ENCODE measurements at places on chromosomes 12 and 14. TPM values are rescaled to one million over a fixed set of nuclear protein-coding genes. Genes with fewer than 3 reads are reported as not detected.

KCNA1 gene
- 1.0 TPM for polyA plus RNA-seq

HOXC5 gene
- polyA plus RNA-seq, result 0.52 TPM

PDE3A gene
- polyA plus RNA-seq, result 7.9 TPM

TC2N gene
- 3.1 TPM for polyA plus RNA-seq

TAS2R42 gene
- polyA plus RNA-seq, result not detected

GDF3 gene
- polyA plus RNA-seq, result not detected

MSRB3 gene
- polyA plus RNA-seq, result 48.6 TPM

ZFYVE26 gene
- polyA plus RNA-seq, result 12.8 TPM

DCP1B gene
- 13.8 TPM for polyA plus RNA-seq

KCNK13 gene
- 0.30 TPM for polyA plus RNA-seq

TWF1 gene
- 26.8 TPM for polyA plus RNA-seq

TBC1D30 gene
- 1.4 TPM for polyA plus RNA-seq

C1QL4 gene
- 0.06 TPM for polyA plus RNA-seq

GRCh38 chr12:52643233-52644077, 8.6 kb downstream of the KRT2 start:
- DNase-seq, result no peak

- no peak for DNase-seq
Measured at GRCh38 chr14:101449114-101449513, 112.2 kb upstream of the DIO3 start.

DNA sequence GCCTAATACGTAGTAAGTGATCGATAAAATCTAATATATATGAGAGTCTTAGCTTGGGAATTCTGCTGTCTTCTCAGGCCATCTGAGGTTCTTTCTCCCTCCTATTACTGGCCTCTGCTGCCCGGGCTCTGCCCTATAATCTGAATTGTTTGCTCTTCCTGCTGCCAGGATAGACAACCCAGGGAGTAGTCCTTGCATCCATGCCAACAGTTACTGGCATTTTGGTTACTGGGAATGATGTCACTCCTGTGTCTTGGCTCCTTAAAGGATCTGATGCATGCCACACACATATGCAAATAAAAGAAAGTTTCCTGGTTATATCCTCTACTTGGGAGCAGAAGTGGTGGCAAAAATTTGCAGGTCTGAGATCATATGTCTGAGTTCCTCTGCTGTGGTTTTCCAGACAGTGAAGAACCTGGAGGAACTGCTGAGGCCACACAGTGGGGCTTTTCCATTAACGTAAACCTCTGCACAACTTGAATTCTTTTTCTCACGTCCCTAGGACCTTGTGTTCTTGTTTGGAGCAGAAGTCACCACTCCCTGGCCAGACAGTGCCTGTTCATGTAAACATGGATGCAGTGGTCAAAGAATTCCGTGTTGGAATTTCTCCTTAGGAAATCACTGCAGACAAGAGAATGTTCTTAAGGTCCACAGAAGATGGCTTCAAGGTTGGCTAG, 320.6 kb upstream of the TBX3 start:
- no peak for DNase-seq

DNA sequence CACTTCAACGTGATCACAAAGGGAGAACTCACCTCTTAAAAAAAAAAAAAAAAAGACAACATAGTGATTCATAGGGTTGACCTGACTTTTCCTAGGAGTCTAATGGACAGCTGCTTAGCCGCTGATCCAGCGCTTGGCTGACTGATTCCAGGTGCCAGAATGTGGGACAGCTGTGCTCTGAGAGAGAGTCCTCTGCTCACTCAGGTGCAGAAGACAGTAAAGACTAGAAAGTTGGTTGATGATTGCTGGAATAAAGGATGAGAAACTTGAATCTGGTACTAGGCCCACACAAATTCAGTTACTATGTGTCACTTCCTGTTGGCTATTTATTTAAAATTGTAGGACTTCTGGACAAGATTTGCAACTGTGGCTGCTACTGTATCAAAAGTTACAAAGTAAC, 229.4 kb downstream of the CHST11 start:
- DNase-seq, result no peak

DNA sequence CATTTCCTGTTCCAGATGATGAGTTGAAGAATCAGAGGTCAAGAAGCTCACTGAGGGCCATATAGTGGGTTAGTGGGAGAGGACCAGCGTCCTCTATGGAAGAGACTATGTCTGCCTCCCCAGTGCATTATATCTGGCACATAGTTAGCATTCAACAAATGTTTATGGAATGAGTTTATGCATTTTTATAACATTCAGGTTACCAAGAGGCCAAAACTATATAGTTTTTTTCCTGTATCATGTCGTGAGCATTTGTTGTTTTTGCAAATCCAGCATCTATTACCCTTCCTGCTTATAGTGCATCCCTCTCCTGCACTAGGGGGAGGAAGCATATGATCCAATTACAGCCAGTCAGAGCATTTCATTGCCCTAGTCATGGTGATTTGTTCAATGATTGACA, 60.6 kb downstream of the SUDS3 start:
- DNase-seq, result no peak

DNA sequence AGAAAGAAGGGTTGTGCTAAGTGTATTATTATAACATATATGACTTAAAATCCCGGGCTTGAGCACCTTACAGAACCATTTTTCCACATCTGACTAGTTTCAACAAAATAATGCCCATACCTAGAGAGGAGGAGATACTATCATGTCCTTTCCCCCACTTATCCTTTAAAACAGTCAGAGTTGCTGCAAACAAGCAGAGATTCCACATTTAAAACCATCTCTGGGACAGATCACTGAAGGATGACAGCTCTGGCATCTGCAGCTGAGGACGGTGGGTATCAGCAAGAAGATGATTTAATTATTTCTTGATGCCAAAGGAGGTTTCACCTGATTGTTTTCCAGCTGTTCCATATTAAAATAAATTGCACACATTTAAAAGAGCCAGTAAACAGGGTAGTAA, 328.0 kb upstream of the TMTC1 start:
- no peak for DNase-seq

GRCh38 chr12:59398164-59398563, 197.7 kb upstream of the SLC16A7 start:
- DNase-seq, result no peak

- DNase-seq, result no peak
Measured at GRCh38 chr12:104049278-104049902, 597 bp downstream of the GLT8D2 start.

GRCh38 chr14:36934304-36934703, 238.1 kb downstream of the SLC25A21 start:
- no peak for DNase-seq

GRCh38 chr14:103456167-103456835, 66.3 kb downstream of the CKB start:
- DNase-seq, result no peak

GRCh38 chr14:92093320-92093719, 13.1 kb downstream of the ATXN3 start:
- DNase-seq, result no peak

DNA sequence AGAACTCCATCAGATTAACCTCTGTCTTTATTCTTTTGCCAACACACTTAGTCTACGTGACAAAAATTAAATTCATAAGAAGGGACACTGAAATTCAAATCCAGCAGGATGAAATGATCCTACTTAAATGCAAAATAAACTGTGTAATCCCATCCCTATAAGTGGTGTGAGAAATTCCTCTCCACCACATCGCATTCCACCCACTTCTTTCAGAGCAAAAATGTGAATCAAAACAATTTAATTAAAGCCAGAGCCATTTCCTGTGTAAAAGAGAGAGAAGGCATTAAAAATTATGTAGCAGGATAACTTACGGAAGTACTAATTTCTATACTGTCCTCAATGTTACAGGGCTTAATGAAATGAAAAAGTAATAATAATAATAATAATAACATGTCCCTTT, 844.3 kb downstream of the GALC start:
- DNase-seq, result no peak

GRCh38 chr14:63941023-63941422, 88.2 kb downstream of the SYNE2 start:
- no peak for DNase-seq

GRCh38 chr14:44567997-44568396, 60.9 kb upstream of the FSCB start:
- DNase-seq, result no peak

DNA sequence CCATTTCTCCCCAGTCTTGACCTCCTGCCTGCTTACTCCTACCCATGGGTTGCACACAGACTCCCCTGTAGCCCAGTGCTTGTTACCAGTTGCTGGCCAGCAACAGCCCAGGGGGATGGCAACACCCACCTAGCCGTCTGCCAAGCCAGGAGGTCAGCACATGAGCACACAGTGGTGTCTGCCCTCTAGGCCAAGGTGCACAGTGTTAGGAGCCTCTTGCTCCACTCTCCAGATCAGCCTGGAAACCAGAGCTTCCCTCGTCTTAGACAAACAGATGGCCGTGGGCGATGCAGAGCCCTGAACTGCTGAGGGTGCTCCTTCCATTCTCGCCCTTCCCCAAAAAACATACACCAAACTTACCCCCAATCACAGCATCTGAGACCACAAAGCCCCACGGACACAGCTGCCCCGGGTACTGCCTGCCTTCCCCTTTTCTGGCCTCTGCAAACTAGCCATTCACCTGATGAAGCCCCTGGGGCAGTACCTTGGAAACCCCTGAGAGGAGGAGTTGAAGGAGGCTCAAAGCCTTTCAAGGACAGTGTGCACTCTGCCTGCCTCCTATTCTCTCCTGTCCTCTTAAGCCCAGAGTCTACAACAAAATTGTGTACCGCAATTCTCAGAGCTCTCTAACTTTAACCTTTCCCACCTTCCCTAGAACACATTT, 1.0 kb upstream of the GPD1 start:
- DNase-seq, result no peak

- DNase-seq, result no peak
Measured at GRCh38 chr12:45284096-45284901, 68.4 kb downstream of the ANO6 start.

- peak; percentile 29 for DNase-seq
Measured at GRCh38 chr14:69818758-69819191, 21.7 kb upstream of the SLC10A1 start.

- DNase-seq, result no peak
Measured at GRCh38 chr12:95445884-95446505, 28.0 kb upstream of the METAP2 start.

- no peak for DNase-seq
Measured at GRCh38 chr14:20757965-20758364, 10.2 kb upstream of the EDDM3B start.

DNA sequence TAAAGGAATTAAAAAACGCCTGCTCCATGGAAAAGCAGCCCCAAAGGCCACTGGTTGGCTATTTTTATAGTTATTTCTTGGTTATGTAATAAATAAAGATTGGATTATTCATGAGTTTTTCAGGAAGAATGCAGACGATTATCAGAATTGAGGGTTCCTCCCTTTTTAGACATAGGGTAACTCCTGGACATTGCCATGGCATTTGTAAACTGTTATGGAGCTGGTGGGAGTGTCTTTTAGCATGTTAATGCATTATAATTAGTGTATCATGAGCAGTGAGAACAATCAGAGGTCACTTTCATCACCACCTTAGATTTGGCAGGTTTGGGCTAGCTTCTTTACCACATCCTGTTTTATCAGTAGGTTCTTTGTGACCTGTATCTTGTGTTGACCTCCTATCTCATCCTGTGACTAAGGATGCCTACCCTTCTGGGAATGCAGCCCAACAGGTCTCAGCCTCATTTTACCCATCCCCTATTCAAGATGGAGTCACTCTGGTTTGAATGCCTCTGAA, 728.7 kb downstream of the GALC start:
- DNase-seq, result no peak

- no peak for DNase-seq
Measured at GRCh38 chr14:33720284-33720787, 230.5 kb downstream of the EGLN3 start.

- DNase-seq, result peak; percentile 45
Measured at GRCh38 chr12:87848248-87848868, 180.8 kb downstream of the C12orf50 start.

- DNase-seq, result no peak
Measured at GRCh38 chr12:123238961-123239360, 5.7 kb downstream of the MTRFR start.

DNA sequence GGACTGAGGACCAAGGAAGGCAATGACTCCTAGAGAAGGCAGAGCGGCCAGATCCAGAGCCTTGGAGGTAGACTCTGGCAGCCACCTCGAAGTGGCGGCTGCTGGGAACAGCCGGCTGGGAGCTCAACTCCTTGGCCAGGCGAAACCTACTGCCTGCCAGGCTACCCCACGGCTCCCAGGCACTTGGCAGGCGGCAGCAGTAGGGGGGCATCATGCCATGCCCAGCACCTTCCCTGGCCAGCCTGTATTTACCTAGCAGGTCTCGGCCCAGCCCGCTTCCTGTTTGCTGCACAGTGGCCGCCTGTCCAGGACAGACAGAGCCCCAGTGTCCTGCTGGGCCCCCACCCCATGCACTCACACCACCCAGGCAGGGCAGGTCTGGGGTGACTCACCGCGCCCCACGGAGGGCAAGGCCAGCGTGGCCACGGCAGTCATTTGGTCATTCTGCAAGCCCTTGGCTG, 10.2 kb downstream of the TRPV4 start:
- DNase-seq, result no peak

GRCh38 chr12:131134523-131135310, 181.0 kb downstream of the ADGRD1 start:
- DNase-seq, result no peak

DNA sequence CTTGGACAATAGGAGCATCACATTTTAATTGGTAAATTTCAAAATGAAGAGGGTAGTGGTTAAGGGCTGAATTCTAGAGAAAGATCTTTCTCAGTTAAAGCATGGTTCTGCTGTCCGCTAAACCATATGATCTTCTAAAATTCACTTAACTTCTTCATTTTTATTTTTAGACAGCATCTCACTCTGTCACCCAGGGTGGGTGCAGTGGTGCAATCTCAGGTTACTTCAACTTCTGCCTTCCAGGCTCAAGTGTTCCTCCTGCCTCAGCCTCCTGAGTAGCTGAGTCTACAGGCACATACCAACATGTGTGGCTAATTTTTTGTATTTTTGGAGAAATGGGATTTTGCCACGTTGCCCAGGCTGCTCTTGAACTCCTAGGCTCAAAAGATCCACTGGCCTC, 226.7 kb upstream of the ABCD2 start:
- DNase-seq, result no peak

DNA sequence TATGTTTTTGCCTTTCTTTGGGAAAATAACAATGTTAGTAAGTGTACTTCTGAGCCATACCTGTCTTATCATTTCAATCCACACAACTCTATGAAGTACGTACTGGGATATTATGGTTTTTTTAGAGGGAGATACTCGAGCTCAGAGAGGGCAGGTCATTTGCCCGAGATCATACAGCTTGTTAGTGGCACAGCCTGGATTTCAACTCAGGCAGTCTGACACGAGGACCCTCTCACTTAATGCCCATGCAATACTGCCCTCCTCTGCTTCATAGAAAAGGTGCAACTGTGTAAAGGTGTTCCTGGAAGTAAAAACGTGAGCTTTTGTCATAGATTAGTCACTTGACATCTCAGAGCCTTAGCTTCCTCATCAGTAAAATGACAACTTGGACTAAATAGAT, 128.0 kb downstream of the NDUFA12 start:
- DNase-seq, result no peak

DNA sequence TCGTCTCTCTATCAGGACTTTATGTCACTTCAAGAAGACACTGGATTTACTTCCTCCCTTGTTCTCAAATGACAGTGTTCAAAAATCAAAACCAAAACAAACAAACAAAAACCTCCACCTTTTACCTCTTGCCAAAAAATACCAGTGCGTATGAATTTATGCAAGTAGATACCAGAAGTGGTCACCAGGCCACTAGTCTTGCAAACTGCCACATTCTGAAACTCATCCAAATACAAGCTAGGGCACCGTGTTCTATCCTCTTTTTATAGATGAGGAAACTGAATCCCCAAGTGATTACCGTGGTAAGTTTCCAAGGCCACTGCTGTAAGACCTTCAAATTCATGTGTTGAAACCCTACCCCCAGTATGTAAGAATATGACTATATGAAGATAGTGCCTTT, 343.9 kb upstream of the KITLG start:
- DNase-seq, result no peak

All from forelimb muscle (tissue), 1 donor.